Right renal pelvis (tissue), 4 donors: ENCODE measurements at places on chromosomes 3 and 15.

DNA sequence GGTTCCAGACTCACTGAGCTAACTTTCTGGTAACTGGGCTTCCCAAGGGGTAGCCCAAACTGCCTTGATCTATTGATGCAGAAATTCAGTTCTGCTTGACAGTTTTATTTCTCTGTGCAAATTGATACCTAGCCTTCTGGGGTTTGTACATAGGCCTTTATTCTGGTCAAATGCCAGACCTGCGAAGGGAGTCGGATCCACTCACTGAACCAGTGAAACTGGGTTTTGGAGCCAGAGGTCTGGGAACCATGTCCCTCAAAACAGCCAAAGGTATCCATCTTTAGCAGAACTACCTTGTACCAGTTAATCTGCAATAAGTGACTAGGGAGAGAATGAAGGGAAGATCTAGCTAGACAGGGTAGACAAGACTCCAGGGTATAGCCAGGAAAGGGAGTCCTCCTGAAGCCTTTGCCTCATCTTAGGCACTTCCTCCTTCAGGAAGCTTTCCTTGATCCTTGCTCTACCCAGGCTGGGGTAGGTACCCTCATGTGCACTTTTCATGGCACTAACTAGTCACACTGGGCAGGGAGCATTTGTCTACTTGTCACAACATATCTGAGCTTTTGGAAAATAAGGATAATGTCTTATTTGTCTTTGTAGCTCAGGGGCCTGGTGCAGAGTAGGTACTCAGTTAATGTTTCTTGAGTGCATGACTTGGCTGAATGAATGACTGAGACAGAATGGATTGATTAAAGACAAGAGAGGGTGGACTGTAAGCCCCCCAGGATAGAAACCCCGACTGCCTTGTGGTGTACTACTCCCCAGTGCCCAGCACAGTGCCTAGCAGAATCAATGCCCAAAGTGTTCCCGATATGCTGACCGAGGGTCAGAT is 1.4 kb upstream of the SNX33 start:
- DNase-seq, result no peak

- no peak for DNase-seq
Measured at GRCh38 chr3:14410503-14411165, 8.2 kb downstream of the SLC6A6 start.

DNA sequence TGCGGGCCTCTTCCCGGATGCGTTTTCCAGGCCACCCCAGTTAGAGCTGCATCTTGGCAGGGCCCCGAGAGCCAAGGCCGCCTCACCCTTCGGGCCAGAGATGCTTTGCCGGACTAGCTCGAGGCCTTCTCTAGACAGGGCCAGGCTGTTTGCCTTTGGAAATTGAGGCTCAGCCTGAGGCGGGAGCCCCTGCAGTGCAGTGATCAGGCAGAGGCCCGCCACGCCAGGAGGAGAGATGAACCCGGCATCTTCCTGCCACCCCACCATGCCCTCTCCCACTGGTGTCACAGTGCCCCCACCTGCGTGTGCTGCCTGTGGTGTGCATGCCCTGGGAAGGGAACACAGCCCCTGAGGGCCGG is 8.9 kb upstream of the ROPN1B start:
- DNase-seq, result no peak

DNA sequence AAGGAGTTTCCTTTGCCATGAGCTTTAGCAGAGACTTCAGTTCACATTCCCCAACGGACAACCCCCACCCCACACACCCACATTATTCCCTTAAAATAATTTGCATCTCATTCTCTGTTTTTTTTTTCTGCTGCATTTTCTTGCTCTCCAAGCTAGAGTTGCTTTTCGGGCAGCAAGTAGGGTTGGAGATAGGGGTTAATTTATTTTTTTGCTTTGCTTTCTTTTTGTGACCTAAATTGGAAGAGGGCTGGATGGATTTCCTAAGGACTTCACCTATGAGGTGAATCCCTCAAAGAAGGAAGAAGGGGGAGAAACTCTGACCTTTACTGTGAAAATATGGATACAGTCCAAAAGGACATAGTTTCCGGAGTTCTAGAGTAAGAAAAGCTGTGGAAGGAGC is 6.6 kb downstream of the SOX2 start:
- DNase-seq, result no peak

- no peak for DNase-seq
Measured at GRCh38 chr3:136428167-136428566, 178.0 kb downstream of the PCCB start.

DNA sequence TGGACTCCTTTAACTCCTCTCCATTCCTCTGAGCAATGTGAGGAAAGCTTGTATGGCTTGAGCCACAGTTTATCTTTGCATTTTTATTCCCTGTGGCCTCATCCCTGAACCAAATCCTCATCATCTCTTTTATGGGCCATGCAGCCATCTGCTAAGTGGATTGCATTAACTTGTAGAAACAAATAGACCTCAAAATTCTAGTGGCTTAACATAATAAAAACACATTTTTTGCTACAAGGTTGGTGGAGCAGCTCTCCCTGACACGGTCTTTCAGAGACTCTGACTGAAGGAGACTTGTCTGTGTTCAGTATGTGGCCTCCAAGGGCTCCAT is 135.3 kb downstream of the RPL22L1 start:
- DNase-seq, result no peak

- no peak for DNase-seq
Measured at GRCh38 chr3:50562861-50563260, 4.7 kb downstream of the C3orf18 start.

- no peak for DNase-seq
Measured at GRCh38 chr15:58463815-58464650, 32.2 kb downstream of the LIPC start.

- DNase-seq, result no peak
Measured at GRCh38 chr3:121821421-121822199, 13.2 kb downstream of the IQCB1 start.

DNA sequence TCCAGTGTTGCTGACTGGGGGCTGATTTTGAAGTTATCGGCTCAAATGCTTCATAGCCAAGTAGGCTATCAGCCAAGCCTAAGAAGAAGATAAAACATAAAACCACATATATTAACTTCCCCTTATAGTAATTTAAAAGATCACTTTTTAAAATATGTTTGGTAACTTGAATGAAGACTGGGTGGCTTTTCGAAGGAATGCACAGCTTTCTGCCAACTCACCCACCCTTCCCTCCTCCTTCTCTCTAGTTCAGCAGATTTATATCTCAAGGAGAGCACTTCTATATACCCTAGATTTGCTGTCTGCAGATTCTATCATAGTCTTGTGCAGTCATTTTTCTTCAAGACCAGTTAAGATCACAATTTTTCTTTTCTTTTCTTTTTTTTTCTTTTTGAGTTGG is 189.4 kb upstream of the CHRM5 start:
- DNase-seq, result no peak

GRCh38 chr3:149460117-149460516 is 14.4 kb upstream of the TM4SF4 start:
- no peak for DNase-seq
